Activated naive CD8-positive, alpha-beta T cell treated with anti-CD3 and anti-CD28 coated beads, Interleukin-2, amount 10 ng/mL, durations not matched to agents 7 days and 5 days (primary cell): ENCODE measurements at places on chromosomes 2 and 18.

DNA sequence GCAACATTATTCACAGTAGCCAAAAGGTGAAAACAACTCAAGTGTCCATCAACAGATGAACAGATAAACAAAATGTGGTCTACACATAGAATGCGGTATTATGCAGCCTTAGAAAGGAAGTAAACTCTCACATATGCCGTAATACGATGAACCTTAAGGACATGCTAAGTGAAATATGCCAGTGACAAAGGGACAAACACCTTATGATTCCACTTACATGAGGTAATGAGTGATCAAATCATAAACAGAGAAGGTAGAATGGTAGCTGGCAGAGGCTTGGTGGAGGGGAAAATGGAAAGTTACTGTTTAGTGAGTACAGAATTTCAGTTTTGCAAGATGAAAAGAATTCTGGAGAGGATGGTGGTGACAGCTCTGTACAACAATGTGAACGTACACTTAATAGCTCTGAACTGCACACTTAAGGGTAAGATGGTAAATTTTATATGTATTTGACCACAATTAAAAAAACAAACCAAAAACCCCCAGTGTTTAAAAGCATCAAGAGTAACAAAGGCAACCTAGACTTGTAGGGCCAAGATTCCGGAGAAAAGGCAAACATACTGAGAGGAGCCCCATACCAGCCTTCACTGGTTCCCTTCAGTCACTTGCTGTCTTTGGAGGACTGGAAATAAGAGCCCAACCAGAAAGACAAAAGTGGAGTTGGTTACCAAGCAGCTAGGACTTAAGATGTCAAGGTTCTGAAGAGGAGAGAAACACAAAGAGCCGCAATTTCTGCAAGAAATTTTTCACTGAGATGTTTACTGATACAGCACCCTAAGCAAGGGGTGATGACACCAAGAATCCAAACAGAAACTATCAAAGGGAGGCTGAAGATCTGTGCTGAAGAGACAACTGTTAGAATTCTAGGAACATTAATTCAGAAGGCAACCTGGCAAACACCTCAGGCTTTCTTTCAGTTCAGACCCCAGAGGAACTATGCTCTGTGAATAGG is 61.3 kb downstream of the CUL3 start:
- DNase-seq, result no peak

DNA sequence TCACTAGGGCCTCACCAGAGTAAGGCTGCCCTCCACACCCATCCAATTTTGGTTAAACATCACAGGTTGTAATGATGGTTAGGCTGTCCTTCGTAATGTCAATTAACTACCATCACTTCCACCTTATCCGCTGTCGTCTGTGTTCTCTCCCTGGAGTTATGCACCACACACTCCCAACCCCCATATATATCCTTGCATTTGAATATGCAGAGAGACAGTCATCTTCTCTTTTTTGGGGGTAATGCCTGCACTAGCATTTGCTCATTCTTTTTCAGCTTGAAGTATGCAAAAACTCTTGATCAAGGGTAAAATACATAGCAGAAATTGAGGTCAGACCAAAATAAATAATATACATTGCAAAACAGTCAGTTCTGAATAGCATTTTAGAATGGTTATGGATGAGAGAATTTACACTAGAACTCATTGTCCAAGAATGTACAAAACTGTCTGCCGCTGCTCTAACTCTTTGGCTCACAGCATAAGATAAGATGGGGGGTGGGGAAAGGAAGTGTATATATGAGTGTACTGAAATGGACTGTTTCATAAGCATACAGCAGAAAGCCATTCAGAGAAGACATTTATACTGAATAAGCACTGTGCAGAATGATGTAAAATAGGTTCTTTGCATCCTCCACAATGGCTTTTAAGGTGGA is 397.8 kb upstream of the CHST9 start:
- no peak for DNase-seq

- no peak for DNase-seq
Observed at GRCh38 chr18:41695441-41695840, 259.6 kb upstream of the PIK3C3 start.

DNA sequence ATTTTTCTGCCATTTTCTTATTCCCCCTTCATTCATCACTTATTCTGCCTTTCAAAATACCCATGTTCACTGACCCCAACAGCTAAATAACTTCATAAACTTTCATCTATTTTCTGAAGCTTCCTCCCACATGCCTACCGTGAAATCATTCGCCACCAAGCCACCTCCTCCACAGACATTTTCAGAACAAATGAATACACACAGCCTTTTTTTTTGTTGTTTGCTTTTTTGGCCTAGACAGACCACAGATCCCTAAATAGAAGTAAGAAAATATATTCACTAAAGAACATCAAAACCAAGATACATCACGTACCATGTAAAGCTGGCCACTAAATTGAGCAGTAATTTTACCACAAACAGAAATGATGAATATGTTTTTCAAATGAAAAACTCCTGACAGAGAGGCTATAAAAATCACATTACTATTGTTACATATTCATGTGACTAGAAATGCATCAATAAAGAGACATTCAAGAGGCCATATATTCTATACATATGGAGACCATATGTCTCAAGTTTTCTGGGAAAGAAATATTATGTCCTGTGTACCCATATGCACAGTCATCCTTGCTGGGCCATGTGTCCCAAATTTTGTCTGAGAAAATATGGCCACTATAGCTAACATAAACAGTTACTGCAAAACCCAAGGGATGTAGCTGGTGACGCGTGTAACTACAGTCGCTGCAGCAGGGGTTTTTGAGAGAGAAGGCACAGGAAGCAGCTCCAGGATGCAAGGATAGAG is 200.3 kb downstream of the FBXO15 start:
- DNase-seq, result no peak

DNA sequence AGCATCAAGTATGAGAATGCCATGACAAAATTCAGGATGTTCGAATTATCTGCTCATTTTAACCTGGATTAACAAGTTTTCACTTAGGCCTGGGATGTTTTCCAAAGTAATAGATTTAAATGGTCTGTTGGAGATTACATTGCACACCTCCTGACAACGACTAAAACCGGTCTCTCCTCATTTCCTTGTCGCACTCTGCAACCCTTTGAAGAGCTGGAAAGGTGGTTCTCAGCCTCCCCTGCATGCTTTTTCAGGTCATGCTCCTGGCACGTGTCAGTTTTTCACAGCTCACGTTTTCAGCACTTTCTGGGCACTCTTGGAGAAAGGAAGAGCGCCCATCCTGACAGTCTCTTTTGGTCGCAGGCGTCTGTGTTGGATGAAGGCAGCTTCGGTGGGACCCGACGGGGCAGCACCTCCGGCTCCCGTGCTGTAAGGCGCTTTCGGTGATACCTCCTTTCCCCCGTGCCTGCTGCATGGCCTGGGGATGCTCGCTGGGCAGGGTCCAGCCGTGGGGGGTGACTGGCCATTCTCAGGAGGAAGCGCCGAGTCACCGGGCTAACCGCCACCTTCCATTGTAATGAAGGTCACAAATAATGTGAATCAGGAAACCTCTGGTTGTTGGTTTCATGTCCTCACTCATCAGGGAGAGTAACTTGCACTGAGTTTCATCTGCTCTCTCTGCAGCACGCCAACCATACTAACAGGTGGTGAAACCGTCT is 63.5 kb upstream of the RBM44 start:
- DNase-seq, result no peak

DNA sequence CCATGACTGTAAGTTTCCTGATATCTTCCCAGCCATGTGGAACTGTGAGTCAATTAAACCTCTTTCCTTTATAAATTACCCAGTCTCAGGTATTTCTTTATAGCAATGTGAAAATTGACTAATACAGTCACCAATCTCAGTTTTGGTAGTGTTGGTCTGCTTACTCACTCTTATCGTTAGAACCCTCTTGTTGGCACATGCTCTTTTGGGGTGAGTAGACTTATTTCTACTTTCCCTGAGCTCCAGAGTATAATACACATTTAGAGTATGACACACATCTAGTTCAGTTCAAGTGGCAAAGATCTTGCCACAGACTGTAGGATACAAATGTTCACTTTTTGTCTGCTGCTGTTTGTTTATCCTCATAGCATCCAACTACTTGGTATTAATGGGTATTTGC is 347.5 kb upstream of the CELF4 start:
- no peak for DNase-seq

GRCh38 chr2:216918088-216918680 is 58.3 kb upstream of the TNP1 start:
- no peak for DNase-seq

GRCh38 chr2:74496997-74497776 is 2.2 kb downstream of the LBX2 start:
- DNase-seq, result no peak

- no peak for DNase-seq
Observed at GRCh38 chr2:100975521-100975785, 26.6 kb upstream of the RPL31 start.

DNA sequence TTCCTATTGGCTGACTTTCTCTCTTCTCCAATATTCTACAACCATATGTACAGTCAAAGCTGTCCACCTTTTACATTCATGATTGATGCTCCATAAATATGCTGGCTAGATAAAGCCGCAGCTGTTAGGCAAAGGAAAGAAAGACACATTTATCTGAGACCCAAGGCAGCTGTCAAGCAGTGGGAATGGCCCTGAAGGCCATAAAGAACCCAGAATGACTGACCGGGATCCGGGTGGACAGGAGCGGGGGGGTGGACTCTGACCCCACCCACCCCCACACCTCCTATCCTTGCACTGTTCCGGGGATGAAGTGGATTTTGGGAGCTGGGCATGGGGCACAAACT is 116.4 kb downstream of the RTP5 start:
- no peak for DNase-seq

GRCh38 chr2:152344579-152345195 is 9.7 kb downstream of the FMNL2 start:
- no peak for DNase-seq

DNA sequence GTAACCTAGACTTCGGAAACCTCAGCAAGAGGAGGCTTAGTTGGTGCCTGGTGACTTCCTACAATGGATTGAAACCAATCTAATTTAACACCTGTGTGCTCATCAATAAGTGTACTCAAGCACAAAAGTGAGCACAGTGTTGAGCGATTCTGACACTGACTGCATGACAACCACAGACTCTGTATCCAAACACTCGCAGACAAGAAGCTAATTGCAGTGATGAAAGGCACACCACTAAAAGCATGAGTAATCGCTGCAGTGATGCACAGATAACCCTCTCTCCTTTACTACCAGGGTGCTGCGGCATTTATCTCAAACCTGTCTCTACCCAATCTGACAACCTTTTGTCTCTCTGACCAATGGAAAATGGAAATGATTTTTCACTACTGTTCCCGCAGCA is 168.1 kb downstream of the AFF3 start:
- DNase-seq, result no peak

GRCh38 chr2:144097440-144098225 is 422.3 kb downstream of the ZEB2 start:
- no peak for DNase-seq

DNA sequence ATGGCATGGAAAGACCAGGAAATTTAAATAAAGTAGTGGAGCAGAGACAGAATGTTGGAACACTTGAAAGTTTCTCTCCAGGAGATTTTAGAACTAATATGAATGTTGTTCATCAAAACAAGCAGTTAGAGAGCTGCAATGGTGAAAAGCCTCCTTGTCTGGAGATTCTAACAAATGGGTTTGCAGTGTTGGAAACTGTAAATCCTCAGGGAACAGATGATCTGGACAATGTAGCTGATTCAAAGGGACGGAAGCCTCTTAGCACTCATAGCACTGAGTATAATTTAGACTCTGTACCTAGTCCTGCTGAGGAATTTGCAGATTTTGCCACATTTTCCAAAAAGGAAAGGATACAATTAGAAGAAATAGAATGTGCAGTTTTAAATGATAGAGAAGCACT is 27.7 kb downstream of the AFTPH start:
- DNase-seq, result no peak

DNA sequence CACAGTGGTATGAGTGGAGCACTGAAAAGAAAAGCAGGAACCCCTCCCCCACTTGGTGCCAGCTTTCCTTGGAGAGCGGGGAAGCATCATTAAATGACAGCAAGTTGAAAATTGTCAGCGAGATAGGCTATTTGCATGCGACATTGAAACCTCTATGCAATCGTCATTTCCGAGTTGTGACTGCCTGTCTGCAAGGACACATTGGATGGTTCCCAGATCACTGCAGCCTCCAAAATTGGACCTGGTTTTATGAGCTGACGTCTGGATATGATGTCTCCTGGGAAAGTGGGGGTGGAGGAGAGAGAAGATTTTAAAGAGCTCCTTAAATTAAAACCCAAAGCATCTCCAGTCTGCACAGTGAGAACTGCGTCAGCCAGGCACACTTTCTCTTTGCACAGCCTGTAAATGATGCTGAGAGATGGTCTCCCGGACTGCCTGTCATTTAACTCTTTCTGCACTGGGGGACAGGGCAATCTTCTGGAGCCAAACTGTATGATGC is 57.8 kb upstream of the KIF5C start:
- DNase-seq, result no peak

DNA sequence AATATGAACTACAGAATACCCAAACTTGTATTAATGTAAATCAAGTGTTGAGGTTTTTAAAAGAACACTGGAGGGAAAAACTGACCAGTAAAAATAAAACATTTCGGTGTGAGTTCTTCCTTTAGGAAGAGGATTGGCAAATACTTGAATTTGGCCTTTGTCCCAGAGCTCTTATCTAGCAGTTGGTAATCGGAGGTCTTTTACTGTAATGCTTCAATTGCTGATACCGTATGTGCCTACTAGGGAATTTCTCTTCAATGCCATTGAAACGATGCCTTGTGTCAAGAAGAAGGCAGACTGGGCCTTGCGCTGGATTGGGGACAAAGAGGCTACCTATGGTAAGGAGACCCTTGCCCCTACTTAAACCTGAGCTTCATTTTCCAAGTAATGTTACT is 4.1 kb downstream of the RRM2 start:
- DNase-seq, result no peak

DNA sequence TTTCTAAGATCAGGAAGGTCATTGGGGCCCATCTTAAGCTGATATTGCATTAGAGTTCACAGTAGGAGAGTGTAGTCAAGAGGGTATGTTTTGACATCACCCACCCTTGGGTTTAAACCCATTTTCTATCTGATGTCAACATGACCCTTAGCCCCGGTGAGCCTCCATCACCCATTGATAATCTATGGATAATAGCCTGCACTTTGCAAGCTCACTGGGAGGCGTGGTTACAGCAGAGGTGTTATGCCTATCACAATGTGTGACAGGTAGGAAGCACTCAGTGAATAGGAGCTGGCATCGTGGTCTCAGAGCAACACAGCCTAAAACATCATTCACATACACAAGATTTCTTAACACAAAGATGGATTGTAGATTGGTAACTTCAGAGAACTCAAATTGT is 21.3 kb downstream of the IL18RAP start:
- no peak for DNase-seq

- no peak for DNase-seq
Observed at GRCh38 chr2:28976584-28976983, 4.5 kb upstream of the TOGARAM2 start.

- DNase-seq, result no peak
Observed at GRCh38 chr18:58302811-58303210, 258.8 kb downstream of the NEDD4L start.

- no peak for DNase-seq
Observed at GRCh38 chr18:39558658-39559057, 1993.1 kb upstream of the CELF4 start.

DNA sequence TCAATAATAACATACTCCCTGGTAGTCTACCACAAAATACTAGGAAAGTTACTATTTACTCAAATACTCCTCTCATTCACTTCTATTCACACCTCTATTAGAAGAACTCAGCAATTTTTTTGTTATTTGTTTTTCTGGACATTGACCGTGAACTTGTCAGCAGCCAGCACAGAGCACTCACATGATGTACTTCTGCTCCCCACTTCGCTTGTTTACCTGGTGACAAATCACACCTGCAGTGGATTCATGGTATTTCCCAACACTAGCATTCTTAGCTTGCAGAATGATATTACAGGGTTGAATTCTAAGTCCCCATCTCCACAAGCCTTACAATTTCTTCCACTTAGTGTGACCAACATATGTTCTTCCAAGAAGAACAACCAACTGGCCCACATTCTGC is 238.2 kb downstream of the SATB2 start:
- DNase-seq, result no peak
